ENCODE measurements at places on chromosomes 13 and 19.

- no peak for DNase-seq
Measured at GRCh38 chr13:46181840-46182490, at the start of gene LCP1. Gene LCP1 (minus strand): TSS chr13:46182177. CDS start chr13:46159662, 22,515 bp downstream.

- DNase-seq, result no peak
Measured at GRCh38 chr19:6589711-6590257, 1.2 kb downstream of the CD70 start.

- no peak for DNase-seq
Measured at GRCh38 chr19:4495471-4495870, 22.8 kb downstream of the PLIN4 start.

- no peak for DNase-seq
Measured at GRCh38 chr19:7703332-7703731, 1.4 kb upstream of the FCER2 start.

Measured in cardiac fibroblast (primary cell).